ENCODE measurements at places on chromosomes 1 and 21. TPM values are rescaled to one million over a fixed set of nuclear protein-coding genes. Genes with fewer than 3 reads are reported as not detected.

- DNase-seq, result no peak
Observed at GRCh38 chr1:160789051-160789701, 6.8 kb upstream of the LY9 start.

DNA sequence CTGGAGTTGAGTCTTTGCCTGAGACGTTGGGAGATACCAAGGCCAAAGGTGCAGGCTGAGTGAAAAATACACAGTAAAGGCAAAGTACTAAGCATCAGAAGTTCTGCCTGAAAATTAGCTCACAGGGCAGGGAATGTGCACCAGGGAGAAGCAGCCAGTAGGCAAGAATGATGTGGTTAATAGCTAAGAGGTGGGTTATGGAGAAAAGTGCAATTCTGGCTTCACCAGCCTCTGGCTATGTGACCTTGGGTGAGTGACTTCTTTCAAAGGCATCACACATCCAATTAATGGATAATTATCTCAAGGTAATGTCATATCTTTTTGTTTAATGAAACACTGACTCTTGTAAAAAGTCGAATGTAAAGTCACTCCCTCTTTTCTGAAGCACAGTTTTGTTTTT is 230.7 kb upstream of the FGGY start:
- no peak for DNase-seq

GRCh38 chr1:17237561-17237903 is 11.4 kb upstream of the PADI3 start:
- no peak for DNase-seq

DNA sequence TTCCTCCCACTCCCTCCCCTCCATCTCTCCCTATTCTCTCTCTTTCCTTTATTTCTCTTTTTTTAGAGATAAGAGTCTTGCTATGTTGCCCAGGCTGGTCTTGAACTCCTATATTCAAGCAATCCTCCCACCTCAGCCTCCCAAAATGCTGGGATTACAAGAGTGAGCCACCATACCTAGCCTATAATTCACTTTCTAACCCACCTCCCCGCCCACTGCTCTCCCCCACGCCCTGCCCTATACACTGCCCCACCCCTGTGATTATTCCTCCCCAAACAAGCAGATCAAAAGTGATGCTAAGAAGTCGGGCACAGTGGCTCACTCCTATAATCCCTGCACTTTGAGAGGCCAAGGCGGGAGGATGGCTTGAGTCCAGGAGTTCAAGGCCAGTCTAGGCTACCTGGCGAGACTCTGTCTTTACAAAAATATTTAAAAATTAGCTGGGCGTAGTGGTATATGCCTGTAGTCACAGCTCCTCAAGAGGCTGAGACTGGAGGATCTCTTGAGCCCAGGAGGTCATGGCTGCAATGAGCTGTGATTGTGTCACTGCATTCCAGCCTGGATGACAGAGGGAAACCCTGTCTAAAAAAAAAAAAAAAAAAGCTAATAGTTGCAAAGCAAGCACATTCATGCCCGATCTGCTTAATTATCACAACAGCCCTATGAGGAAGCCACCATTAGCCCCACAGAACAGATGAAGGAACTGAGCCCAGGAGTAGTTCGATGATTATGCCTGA is 12.8 kb upstream of the E2F2 start:
- no peak for DNase-seq

GRCh38 chr1:85047472-85048295 is 616 bp downstream of the MCOLN3 start:
- DNase-seq, result peak; percentile 66

- DNase-seq, result peak; percentile 20
Observed at GRCh38 chr1:178768423-178768822, 43.4 kb downstream of the RALGPS2 start.

- DNase-seq, result no peak
Observed at GRCh38 chr1:15584489-15585363, at the start of gene AGMAT. Gene AGMAT, minus strand, starts transcription at chr1:15585051. Its CDS starts 84 bp downstream, at chr1:15584967.

DNA sequence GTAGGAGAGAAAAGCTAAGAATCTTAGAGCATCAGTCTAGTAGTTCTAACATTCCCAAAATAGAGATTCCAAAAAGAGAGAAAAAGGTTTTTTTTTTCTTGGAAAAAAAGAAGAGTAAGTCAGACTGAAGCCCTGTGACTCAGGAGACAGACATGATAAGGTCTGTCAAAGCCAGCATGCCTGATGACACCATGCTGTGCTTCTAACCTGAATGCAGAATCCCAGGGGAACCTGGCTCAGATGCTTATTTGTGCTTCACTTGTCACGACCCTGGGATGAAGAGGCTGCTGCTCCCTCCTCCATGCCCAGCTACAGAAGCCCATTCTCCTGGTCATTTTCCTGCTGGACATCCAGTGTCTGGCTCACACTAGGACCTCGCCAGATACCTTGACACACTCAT is 44.3 kb downstream of the ERICH3 start:
- no peak for DNase-seq

DNA sequence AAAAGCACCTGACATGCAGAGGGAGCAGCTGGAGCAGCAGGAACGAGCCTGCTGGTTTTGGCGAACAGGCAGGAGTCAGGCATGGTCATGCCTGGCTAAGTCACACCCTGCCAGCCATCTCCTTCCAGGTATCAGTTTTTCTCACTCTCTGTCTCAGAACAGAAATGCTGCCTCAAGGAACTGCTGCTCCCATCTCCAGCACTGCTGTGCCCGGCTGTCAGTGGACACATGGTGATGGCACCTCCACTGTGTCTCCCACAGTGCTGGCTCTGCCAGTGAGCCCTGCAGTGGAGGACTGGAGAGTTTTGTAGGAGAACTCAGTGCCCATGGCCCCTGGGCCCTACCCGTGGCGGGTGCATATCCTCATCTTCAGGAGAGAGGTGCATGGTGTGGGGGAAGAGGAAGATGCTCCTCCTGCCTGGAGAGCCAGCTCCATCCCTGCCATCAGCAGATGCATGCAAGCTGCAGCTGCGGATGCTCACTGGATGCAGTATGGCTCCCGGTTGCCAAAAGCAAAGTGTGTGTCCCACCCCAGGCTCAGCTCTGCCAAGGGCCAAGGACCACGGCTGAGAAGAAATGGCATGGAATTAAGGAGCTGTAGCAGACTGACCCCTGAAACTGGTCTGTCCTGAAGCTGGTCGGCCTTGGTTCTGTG is 114.7 kb downstream of the GRIK3 start:
- DNase-seq, result no peak

DNA sequence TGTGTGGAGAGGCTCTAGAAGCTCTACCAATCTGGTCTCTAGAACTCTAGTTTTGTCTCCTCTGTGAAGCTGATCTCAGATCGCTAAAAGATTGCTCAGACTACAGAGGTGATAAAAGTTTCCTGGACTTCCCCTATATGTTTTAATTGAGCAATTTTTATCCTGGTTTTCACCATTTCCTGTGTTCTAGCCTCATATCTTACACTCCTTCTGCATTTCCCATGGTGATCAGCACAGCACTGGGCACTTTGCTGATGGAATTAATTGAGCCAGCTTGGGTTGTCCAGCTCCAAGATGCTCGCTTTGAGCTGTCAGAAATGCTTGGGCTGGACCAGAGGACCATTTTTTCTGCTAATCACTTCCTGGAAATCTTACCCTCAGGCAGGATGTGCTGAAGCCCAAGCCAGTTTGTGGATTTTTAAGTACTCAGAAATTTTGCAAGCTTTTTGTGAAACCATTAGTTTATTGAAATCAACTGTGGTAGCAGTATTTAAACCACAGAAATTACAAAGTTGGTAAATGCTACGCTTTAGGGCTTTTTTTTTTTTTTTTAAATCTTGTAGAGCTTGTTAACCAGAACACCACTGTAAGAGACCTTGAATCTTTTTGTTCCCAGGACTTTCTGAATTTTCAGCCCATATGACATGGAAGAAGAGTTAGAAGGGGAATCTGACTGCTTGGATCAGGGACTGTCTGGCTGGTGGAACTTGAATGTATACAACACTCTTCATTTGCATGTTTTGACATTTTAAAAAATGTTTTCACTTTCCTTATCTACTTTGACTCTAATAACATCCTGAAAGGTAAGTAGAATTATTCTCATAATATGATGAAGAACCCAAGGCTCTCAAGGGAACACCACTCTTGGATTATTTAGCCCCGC is 28.4 kb downstream of the CD48 start:
- no peak for DNase-seq

- DNase-seq, result peak; percentile 64
Observed at GRCh38 chr1:46724991-46725735, 6.2 kb upstream of the EFCAB14 start.

DNA sequence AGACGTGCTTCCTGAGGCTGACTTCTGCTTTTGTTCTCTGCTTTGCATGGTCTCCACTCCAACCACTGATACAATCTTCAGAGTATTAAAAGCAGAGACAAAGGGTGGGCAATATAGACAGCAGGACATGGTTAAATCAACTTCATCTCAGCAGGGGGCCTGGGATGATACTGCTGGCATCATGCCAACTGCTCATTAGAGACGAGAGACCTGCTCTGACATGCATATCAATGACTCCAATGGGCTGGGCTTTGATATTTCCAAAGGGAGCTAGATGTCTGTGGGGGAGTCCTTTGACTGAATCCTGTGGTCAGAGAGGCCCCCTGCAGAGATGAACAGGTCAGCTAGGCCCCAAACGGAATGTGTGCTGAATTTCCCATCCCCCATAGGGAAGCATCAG is 106.6 kb downstream of the ACTL8 start:
- no peak for DNase-seq

GRCh38 chr1:19315378-19316198 is 3.5 kb downstream of the SLC66A1 start:
- no peak for DNase-seq

- no peak for DNase-seq
Observed at GRCh38 chr21:41815652-41816582, 49.1 kb upstream of the RIPK4 start.

DNA sequence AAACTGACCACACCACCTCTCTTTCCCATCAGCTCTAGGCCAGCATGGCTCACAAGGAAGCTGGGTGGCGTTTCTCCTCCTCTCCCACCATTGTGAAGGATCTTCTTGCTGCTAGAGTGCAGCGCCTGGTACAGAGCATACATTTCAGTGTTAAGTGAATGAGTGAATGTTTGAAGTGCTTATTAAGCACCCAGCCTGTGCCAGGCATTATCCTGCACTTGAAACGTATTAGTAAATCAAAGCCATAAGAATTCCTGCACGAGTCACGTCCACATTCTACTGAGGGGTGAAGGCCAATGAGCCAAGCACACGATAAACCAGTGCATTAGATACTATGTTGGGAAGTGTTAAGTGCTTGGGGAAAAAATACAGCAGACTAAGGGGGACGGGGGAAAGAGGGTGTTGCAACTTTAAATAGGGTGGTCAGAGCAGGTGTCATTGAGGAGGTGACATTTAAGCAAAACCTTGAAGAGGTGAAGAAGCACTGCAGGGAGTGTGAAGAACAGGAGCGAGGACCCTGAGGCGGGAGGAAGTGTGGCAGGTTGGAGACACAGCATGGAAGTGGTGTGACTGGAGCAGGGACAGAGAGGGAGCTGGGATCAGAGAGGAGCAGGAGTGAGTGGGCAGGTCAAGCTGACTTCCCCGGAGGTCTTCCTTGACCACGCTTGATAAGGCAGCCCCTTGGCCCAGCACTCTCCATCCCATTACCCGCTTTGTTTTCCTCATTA is 48.5 kb upstream of the LRRN2 start:
- DNase-seq, result no peak

DNA sequence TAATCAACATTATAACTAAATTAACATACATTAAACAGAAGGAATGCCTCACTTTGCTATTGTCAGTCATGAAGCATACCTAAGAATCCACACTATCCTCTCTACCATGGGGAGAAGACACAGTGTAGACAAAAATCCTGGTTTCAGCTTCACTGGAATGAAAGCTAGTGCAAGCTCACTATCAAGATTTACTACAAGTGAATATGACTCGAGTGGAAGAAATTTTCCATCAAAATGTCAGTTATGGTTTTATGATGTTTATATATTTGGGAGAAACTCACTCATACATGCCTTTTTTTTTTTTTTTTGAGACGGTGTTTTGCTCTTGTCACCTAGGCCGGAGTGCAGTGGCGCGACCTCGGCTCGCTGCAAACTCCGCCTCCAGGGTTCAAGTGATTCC is 424.3 kb downstream of the KCNT2 start:
- no peak for DNase-seq

- no peak for DNase-seq
Observed at GRCh38 chr1:12150456-12151200, 16.2 kb upstream of the TNFRSF1B start.

DNA sequence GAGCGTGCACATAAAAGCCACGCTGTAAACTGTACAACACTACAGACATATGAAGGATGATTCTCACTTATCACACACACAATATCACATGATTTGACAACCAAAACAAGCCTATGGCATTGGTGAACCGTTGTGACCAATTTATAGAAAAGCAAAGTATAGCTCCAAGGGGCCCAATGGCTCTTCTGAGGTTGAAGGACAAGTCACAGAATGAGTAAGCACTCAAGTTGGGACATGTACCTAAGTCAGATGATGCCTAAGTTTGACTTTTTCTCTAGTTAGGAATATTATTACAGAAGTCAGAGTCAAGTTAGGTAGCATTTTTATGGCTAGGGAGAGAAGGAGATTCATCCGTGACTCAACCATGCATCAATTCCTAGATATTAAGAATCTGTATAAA is 45.7 kb downstream of the PLPP3 start:
- no peak for DNase-seq

GRCh38 chr1:182149411-182149965 is 88.0 kb upstream of the ZNF648 start:
- DNase-seq, result no peak

DNA sequence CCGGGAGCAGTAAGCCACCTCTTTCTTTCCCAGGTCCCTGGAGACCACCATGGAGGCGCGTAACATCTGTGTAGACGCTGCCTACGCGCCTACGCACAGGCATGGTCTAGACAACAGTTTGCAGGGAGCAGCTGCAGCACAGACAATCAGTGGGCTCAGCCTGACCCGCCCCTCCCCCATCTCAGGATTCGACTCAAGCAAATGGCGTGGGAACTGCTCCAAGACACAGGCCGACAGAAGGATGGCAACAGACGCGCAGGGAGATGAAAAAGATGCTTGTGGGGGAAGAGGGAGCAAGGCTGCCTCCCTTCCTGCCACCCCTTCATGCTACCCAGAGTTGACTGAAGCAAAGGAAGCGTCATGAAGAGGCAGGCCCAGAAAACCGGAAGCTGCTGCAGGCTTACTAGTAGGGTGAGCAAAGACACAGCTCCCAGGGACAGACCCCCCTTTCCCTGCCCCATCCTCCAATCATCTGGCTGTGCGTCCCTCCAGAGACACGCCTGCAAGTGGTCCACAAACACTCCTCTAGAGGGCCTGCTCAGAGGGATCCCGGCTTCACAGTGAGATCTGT is 19.5 kb downstream of the STK40 start:
- peak; percentile 97 for DNase-seq

DNA sequence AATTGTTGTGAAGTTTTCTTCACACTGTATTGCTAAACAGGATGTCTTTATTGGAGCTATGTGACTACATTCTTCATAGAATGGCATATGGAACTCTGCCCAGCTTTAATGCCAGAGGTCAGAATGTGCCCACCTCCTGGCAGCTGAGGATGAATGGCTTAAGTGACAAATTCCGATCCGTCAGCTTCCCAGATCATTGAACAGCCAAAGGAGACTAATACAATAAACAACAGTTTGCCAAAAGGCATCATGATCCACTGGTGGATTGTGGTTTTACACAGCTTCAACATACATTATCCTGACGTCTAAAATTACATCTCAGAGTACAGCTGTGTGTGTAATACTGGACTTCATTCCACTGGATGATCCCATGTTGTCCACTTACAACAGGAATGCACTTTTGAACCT is 68.7 kb upstream of the C1orf105 start:
- peak; percentile 96 for DNase-seq

The LCE3C gene
- not detected for total RNA-seq

The RBM11 gene
- not detected for total RNA-seq

The DENND2C gene
- 1.7 TPM for total RNA-seq

The PCNT gene
- 21.7 TPM for total RNA-seq

The FCRL1 gene
- total RNA-seq, result not detected

The SMIM34 gene
- total RNA-seq, result not detected

The HRNR gene
- not detected for total RNA-seq

The PTCH2 gene
- 1.8 TPM for total RNA-seq

The ADGRL4 gene
- not detected for total RNA-seq
